Stimulated activated CD8-positive, alpha-beta memory T cell treated with anti-CD3 and anti-CD28 coated beads, Interleukin-15, amount 100 ng/mL, for 1 hour (primary cell): ENCODE measurements at places on chromosomes 11 and 22.

GRCh38 chr22:28108851-28109250 lies 189.8 kb upstream of the PITPNB start:
- DNase-seq, result no peak

GRCh38 chr11:8839957-8840945 lies 70.7 kb upstream of the AKIP1 start:
- no peak for DNase-seq

GRCh38 chr22:50318356-50318697 lies 8.5 kb downstream of the DENND6B start:
- no peak for DNase-seq

GRCh38 chr11:86888164-86889000 lies 66.8 kb downstream of the FZD4 start:
- DNase-seq, result no peak

DNA sequence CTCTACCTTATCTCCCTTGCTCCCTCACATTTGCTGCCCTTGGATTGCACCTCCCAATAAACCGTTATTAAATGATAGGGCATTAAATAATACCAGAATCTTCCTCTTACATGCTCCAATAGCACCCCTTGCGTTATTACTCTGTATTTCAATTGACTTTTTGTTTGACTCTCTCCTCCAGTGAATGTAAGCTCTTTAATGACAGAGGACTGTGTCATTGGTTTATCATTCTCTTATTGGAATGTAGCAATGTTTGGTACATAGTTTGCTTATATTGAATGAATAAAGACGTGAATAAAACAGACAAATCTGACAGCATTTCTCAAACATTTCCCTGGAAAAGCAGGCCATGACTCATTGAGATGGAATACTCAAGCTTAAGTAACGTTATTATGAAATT lies 8.7 kb upstream of the MPEG1 start:
- no peak for DNase-seq

DNA sequence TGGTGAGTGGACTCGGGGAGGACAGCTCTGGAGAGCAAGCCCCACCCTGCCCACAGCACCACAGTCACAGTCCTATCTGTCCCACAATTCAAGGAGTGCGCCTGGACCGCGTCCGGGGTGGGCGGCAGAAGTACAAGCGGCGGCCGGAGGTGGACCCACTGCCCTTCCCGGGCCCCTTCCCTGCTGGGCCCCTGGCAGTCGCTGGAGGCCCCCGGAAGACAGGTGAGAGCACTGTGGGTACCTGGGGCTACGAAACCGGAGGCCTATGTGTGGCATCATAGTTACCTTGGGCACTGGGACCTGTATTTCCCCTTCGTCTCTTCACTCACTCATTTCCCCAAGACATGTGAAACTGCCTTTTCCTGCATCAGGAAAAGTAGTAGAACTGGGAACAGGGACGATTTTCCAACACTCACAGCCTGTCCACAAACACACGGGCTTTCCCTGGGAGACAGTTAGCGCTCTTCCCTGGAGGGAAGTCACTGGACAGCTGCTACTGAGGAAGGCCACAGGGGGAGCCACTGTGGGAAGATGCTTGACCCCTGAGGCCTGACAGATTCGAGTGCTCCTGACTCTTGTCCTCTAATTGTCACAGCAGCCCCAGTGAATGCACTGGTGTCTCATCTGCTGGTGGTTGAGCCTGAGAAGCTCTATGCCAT lies 3.1 kb downstream of the TRMT112 start:
- no peak for DNase-seq

DNA sequence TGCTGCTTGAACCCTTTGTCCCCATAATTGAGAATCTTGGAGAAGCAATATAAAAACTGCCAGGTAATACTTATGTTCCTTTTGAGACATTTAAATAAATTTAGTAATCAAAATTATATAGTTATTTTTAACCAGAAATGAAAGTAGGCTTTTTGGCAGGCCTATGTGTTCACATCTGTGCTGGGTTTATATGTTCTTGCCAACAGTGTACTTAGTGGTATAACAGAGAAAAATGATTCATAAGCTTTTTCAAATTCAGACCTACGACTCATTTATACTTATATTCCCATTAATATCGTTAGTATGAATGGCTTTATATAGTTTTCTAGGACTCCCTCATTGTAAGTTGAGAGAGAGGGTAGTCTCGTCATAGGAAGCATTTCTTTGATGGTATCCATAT lies 79.0 kb downstream of the DDX10 start:
- no peak for DNase-seq

DNA sequence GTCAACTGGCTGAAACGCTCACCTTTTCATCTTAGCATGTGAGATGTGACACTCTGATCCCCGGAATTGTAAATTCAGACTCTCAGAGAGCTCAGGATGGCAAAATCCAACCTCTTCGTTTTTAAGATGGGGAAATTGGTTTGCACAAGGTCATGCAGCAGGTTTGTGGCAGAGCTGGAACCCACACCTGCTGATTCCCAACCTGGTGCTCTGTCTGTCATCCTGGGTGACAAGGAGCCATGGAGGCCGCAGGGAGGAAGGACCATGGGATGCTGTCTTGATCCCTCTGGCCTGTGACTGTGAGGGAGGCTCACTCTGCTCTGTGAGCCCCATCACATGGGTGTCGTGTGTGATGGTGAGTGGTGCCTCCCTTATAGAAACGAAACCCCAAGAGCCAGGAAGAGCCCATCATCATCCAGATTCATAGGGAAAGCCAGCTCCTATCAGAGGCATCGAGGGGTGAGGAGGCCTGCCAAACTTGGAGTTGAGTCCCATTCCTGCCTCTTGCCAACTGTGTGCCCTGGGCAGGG lies 87.4 kb upstream of the SYT13 start:
- DNase-seq, result no peak

DNA sequence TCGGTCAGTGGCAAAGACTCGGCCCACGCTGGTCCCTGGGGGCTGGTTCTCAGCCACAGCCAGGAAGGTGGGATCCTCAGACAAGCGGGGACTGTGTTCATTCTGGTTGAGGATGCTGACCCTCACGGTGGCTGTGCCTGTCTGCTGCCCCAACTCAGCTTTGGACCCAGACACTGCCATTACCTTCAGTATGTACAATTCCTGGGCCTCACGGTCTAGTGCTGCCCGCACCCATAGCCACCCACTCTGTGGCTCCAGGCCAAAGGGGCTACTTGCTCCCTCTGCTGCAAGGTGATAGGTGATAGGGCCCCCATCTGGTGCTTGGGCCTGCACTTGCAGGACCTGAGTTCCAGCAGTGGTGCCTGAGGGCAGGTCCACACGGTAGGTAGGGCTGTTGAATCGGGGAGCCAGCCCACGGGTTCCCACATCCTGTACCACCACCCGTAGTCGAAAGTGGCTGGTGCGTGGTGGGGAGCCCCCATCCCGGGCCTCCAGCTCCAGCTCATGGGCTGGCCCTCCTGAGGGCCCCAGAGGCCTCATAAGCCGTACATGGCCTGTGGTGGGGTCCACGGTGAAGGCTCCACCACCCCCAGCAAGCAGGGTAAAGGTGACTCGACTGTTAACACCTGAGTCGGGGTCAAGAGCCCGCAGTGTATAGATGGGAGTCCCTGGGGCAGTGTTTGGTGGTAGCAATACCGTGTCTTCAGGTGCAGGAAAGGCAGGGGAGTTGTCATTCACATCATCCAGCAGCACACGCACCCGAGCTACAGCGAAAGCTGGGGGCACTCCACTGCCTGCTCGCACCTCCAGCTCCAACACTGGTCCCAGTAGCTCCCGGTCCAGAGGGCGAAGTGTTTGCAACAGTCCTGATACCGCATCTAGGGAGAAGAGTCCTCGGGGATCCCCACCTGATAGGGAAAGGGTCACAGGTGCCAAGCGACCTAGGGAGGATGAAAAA lies 13.2 kb upstream of the TPP1 start:
- no peak for DNase-seq

GRCh38 chr11:112587664-112588063 lies 327.0 kb upstream of the PLET1 start:
- DNase-seq, result no peak

DNA sequence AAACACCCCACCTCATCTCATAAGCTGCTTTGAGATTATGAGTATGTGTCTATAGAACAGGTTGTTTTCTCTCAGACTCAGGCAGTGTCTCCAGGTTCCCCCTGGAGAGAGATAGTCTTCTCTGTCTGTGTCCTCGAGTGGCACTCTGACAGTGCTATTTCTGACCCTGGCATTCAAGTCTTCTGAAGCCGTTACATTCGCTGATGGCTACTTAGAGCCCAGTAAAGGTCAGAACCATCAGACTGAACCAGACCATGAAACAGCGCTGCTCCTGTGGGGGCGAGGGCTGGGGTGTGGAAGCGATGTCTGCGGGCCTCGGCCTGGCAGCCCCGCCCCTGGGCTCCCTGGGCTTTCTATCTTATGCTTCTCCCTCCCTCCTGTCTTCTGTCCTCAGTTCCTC lies 23.5 kb downstream of the SHISA8 start:
- no peak for DNase-seq

- no peak for DNase-seq
Measured at GRCh38 chr11:70525466-70525865, 127.1 kb downstream of the CTTN start.

DNA sequence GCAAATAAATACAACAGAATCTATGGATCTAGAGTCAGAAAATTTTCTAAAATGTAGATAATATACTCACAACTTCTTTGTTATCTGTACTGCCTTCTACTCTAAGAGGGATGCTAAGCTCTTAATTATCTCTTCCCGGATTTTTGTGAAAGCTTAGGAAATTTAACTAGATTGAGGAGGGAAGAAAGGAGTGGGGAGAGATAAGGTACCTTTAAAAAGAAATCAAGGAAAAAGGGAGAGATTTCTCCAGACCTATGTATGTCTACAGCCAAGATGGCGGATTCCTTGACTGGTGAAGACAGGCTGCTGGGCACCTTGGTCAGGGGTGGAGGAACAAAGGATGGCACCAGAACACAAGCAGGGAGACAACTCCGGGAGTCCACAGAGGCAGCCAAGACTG lies 23.0 kb downstream of the ZNF280B start:
- DNase-seq, result no peak

- DNase-seq, result no peak
Measured at GRCh38 chr11:104049116-104049515, 12.7 kb downstream of the DDI1 start.

- DNase-seq, result no peak
Measured at GRCh38 chr11:111530091-111530490, 10.4 kb upstream of the LAYN start.

- DNase-seq, result peak; percentile 52
Measured at GRCh38 chr11:11787305-11788062, 54.3 kb upstream of the USP47 start.

GRCh38 chr11:27183672-27184457 lies 143.2 kb downstream of the BBOX1 start:
- DNase-seq, result peak; percentile 12
